ENCODE measurements at places on chromosomes 6 and 20.

DNA sequence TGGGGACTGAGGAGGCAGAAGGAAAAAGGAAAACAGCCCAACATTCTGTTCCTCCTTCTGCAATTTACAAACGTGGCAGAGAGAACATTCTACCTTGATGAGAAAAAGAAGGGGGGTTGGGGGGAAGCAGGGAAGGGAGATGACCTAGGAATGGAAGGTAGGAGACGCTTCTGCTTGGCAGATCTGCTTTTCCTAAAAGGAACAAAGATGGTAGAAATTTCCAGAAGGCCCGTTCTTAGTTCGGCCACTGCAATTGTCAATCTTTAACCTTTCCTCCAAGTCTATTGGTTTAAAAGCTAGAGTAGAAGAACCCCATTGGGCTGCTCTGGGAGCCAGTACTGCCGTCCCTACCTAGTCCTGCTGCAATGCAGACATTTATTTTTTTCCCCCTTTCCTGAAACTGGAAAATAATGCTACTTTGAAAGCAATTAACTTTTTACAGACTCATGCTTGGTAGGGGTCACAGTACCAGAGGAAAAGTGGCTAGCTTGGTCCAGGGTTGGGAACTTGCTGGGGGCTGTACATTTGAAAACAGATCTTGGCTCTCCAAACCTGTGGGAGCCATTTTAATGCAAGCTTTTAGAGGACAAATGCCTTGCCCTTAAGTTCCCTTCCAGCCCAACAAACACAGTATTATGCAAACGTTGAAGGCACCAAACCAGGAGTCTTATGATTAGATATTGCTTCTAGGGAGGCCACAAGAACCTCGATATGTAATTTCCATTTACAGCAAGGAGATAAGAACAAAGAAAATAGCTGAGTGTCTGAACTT is 2.6 kb downstream of the ZMYND8 start:
- DNase-seq = no peak

DNA sequence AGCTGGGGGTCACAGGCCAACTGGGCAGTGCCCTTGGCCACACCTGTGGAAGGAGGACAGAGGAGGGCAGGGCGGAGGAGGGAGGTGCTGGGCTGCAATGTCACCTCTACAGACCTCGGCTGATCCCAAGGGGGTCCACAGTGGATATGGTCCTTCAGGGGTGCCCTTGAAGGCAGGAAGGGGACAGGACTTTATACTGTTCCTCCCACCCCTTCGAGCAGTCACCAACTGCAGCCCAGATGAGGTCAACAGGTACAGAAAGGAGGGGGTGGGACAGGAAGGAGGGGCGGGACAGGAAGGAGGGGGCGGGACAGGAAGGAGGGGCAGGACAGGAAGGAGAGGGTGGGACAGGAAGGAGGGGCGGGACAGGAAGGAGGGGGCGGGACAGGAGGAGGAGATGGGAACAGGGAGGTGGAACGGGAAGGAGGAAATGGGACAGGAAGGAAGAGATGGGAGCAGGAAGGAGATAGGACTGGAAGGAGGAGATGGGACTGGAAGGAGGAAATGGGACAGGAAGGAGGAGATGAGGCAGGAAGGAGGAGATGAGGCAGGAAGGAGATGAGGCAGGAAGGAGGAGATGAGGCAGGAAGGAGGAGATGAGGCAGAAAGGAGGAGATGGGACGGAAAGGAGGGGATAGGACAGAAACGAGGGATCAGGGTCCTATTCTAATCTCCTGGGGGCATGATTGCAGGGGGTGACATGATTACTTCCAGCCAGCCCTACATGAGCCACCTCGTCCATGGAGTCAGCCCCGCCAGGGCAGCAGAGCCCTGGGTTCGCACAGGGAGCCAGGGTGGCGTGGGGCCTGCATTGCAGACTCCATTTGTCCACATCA is 19.4 kb upstream of the MRGBP start:
- DNase-seq = peak; percentile 55

- no peak for DNase-seq
These were observed 145.5 kb downstream of the TENT5A start for GRCh38 chr6:81606965-81607381.

DNA sequence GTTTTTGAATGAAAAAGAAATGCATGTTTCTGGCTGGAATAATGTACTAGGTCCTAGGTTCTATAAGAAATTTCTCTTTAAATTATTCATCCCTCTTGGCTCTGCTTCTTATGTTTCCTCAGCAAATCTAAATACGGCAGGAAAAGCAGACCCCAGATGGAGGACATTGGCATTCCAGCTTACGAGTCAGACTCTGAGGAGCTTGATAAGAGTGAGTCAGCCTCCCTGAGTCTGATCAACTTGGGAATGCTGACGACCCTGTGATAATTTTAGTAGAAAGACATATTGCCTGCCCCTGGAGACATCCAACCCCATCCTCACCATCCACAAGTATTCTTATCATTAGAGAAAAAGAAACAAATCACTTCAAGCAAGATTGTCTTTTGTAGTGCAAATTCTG is 509.7 kb upstream of the MARCKS start:
- DNase-seq = no peak

DNA sequence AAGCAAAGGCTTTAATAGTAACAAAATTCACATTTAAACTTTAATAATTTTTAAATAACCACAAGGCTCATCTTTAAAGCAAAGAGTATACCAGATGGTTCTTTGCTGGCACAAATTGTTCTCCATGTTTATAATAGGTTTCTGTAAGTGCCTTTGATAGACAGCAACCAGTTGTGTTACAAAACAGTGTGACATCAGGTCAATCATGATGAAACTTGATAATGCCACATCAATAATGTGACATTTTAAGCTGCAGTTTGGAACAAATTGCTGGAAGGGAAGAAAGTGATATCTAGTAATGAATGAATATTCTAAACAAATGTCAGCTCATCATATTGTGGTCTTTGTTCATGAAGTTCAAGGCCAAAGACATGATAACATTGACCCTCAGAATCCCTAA is 87.5 kb upstream of the MEI4 start:
- no peak for DNase-seq

GRCh38 chr20:646107-646867 is 6.7 kb downstream of the SRXN1 start:
- DNase-seq = no peak

- DNase-seq = no peak
These were observed 531.8 kb downstream of the UTRN start for GRCh38 chr6:144816936-144817335.

DNA sequence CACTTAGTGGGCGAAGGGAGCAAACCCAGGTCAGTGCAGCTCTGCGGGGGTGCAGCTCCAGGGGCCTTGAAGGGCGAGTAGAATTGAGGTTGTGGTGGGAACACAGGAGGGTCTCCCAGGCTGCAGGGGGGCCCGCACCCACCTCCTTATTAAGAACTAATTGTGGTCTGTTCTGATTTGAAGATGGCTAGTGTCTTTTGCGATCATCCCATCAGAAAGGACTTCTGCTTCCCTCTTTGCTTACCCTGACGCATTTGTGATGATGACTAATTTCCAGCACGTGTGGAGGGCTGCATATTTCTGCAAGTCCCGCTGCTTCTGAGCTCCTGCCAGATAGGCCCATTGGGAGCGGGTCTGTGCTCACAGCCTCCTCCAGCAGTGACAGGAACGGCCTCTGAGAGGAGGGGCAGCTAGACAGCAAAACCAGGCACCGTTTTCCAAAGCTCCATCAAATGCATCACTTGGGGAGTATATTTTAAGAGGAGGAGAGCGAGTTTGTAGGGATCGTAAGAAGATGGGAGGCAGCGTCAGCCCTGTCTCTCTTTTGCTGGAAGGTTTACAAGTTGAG is 268.9 kb downstream of the CDH4 start:
- DNase-seq = no peak
